ENCODE measurements at places on chromosomes 5 and 9.

DNA sequence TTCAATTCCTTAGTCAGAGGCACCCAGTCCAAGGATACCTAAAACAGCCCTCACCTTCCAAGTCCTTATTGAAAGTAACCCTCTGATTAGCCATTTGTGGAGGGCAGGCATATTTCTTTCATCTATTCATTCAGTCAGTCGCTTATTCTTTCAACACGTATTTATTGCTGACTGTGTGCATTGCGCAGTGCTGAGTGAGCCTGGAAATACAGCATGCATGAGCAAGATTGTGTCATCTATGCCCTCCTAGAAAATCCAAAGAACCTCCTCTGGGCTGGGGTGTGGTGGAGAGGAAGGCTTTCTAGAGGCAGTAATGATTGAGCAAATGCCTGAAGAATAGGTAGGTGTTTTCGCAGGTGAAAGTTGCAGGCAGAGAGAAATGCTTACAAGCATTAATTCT lies 8.5 kb upstream of the FEM1C start:
- no peak for DNase-seq

DNA sequence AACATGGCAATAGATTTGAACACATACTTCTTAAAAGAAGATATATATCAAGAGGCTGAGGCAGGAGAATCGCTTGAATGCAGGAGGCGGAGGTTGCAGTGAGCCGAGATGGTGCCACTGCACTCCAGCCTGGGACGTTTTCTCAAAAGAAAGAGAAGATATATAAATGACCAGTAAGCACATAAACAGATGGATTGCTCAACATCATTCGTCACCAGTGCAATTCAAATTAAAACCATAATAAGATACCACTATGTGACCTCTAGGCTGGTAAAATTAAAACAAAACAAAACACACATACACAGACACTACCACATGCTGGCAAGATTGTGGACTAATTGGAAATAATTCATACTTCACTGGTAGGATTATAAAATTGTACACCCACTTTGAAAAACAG lies 5.3 kb upstream of the TXN start:
- no peak for DNase-seq

GRCh38 chr5:89289604-89290003 lies 406.6 kb upstream of the MEF2C start:
- no peak for DNase-seq

DNA sequence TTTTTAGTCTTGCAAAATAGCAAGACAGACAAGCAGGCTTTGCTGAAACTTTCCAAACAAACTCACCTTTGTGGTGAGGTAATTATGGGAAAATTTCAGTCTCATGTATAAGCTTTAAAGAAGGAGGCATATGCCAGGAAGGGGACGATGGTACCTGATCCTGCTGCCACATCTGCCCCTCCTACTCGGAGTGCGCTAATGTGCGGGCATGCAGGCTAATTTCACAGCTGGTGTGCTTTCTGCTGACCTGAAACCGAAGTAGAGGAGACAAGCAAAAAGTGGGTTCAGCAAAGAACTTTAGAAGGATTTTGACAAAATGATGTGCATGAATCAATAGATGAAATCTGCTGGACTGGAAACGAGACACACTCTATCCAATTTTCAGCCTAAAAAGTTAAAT lies 117.1 kb upstream of the IRX4 start:
- DNase-seq = no peak

- DNase-seq = no peak
Observed at GRCh38 chr9:134624621-134625181, 16.9 kb upstream of the COL5A1 start.

DNA sequence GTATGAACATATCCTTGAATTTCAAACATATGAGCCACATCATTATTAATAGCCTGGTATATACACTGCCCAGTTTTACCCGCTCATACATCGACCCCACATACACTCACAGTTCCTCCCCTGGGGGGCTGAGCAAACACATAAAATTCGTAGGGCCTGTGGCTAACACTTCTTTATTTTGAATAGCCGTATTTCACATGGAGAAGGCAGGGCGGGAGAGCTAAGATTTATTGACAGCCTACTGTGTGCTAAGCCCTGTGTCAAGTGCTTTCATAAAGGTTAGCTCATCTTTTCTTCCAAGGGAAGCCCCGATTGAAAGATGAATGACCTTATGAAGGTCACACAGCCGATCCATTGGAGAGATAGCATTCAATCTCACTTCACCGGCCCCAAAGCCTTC lies 134.4 kb downstream of the ENC1 start:
- no peak for DNase-seq

All from activated gamma-delta T cell (primary cell).